ENCODE measurements at places on chromosomes 13 and 19. TPM values are rescaled to one million over a fixed set of nuclear protein-coding genes. Genes with fewer than 3 reads are reported as not detected.

The MYBPC2 gene
- polyA plus RNA-seq, result 0.55 TPM

- H3K36me3 ChIP-seq, result no peaks in the 10 kb centered on the region
- peak; percentile 42 for DNase-seq
- H3K27ac ChIP-seq, result no peak overlapping the region
- no peak overlapping the region for H3K4me3 ChIP-seq
- H3K27me3 ChIP-seq, result no peaks in the 10 kb centered on the region
Observed at GRCh38 chr19:6070720-6071485, 39.4 kb downstream of the RFX2 start.

DNA sequence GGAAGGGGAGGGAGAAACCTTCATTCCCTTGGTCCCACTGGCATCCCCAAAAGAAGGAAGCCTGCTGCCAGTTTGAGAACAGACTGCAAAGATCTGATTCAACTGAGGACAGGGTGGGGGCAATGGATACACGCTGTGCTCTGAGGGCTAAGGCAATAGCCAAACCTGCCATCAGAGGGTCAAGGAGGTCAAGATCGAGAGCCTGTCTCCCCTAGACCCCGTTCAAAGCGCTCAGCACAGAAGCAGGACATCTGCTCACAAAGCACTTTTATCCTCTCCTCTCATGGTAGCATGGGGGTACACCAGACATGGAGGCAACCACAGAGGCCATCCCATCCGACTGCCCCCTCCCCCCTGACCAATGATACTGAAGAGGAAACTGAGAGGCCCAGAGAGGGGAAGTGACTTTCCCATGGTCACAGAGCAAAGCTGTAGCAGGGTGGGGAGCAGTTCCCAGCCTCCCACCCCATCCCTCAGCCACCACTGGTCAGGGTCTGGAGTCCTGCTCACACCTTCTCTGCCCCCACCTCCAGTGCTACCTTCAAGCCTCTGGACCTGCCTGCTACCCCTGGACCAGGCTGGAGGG, 11.1 kb downstream of the POU2F2 start:
- H3K4me1 ChIP-seq, result no peaks in the 10 kb centered on the region
- no peak overlapping the region for H3K4me3 ChIP-seq
- H3K36me3 ChIP-seq, result no peaks in the 10 kb centered on the region
- DNase-seq, result no peak
- H3K27ac ChIP-seq, result no peak overlapping the region

DNA sequence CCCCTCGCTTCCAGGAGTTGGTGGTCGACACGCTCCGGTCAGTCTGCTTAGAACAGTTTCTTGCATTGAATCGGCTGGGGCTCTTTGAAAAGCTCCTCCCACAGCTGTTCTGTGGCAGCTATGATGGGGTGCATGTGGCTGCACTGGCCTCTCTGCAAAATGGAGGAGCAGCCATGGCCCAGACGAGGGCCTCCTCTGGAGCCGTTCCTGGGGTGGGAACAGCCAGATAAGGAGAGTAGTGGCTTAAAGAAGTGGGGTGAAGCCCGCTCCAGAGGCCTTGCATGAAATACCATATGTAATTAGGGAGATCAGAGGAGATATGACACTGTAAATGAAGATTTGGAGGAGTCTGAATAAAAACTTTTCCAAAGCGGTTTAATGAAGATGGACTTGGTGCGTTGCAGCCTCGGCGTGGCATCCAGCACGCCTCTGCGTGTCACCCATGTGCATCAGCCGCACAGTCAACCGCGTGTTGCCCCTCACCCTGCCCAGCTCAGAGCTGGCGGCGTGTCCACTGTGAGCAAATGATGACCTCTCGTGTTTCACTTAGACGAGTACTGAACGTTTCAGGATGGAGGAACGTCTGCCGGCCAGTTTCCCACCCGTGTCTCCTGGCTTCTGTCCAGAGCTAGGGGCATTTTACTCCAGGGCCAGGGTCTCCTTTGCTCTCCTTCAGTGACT, 199.2 kb downstream of the TEX29 start:
- no peaks in the 10 kb centered on the region for H3K27me3 ChIP-seq
- H3K27ac ChIP-seq, result no peak overlapping the region
- H3K4me3 ChIP-seq, result no peak overlapping the region
- no peak for DNase-seq
- no peaks in the 10 kb centered on the region for H3K4me1 ChIP-seq

DNA sequence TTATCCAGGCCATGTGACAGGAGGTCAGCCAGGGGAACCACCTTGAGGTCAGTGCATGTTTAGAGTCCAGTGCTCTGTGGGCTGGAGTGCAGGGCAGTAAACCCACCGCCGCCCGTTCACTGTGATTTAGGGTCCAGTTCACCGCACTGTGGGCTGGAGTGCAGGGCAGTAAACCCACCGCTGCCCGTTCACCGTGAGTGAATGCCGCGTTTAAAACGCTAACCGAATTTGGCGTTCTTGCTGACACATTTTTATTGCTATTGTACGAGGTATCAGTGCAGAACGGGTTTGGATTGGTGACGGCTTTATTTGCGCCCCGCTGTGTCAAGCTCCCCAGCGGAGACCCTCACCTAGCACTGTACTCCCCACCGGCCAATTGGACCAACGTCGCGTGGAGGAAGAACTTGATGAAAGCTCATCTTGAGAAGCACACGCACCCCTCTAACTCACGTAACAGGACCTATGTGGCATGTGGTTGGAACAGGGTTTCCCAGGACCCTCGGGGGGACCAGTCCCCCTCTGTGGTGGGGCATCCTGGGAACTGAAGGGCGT, 27.9 kb downstream of the C13orf46 start:
- no peak for DNase-seq
- no peak overlapping the region for H3K27ac ChIP-seq
- H3K27me3 ChIP-seq, result no peaks in the 10 kb centered on the region
- no peak overlapping the region for H3K4me3 ChIP-seq

GRCh38 chr13:87129602-87130300, 541.4 kb upstream of the SLITRK5 start:
- DNase-seq, result no peak
- H3K36me3 ChIP-seq, result no peaks in the 10 kb centered on the region
- no peak overlapping the region for H3K27ac ChIP-seq
- no peak overlapping the region for H3K4me3 ChIP-seq
- no peaks in the 10 kb centered on the region for H3K4me1 ChIP-seq

DNA sequence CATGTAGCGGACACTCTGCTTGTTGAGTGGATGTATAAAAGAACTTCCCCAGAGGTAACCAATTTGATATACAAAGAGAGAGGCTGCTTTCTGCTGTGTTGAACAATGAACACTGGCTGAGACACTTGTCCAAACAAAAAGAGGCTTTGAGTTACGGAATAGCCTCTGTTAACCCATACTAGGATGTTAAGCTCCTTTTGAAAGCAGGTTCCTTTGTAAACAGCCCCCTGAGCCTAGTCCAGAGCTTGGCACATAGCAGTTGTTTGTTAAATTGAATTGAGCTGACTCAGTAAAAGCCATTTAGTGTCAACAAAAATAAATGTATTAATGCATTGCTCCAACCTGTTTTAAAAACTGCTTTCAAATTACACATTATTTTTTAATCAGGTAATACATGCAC, 200.1 kb downstream of the MZT1 start:
- H3K27ac ChIP-seq, result no peak overlapping the region
- no peak overlapping the region for H3K4me3 ChIP-seq
- no peak for DNase-seq
- H3K27me3 ChIP-seq, result no peaks in the 10 kb centered on the region

DNA sequence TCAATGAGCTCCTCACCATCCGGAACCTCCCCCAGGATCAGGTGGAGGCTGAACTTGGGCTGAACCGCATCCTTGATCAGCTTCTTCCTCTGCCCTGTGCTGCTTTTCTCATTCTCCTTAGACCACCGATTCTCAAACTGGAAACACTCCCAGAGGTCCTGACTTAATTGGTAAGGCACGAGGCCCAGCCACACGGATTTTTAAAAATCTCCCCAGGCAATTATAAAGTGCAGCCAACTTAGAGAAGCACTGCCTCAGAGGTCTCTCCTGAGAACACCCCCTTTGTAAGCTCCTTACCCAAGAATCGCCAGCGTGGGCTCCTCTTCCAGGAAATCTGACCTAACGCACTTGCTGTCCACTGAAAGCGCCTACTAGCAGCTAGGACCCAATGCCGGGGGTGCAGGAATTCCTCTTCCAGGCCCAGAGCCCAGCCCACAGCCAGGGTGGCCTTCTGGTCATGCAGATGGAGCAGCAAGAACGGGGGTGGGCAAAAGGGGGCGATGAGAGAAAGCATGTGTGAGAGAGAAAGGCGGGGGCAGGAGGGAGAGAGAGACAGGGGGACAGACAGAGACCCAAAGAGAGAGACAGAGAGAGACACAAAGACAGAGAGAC, 66.9 kb upstream of the CACNA1A start:
- DNase-seq, result no peak
- H3K4me1 ChIP-seq, result no peaks in the 10 kb centered on the region
- H3K27ac ChIP-seq, result no peak overlapping the region
- H3K27me3 ChIP-seq, result no peaks in the 10 kb centered on the region
- H3K36me3 ChIP-seq, result no peaks in the 10 kb centered on the region
- no peak overlapping the region for H3K4me3 ChIP-seq

- no peaks in the 10 kb centered on the region for H3K27me3 ChIP-seq
- no peak overlapping the region for H3K27ac ChIP-seq
Observed at GRCh38 chr13:51524829-51525566, 59.3 kb upstream of the WDFY2 start.

DNA sequence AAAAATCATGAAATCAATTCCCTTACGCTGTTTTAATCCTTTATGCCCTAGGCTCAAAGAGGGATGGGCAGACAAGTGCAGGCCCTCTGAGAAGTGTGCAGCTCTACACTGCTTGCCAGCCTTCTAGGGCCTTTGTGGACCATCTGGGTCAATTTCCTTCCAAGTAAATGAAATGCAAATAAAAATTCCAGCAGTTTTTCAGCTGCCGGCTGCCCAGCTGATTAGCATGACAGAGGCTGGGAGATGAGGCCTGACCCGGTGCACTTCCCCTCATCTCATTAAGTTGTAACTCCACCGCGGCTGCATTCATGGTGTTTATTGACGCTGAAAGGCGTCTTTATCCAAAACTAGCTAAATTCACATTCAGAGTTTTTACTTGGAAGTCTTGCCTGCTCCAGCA, 47.5 kb upstream of the GSX1 start:
- H3K27ac ChIP-seq, result no peak overlapping the region
- H3K27me3 ChIP-seq, result no peaks in the 10 kb centered on the region
- no peak overlapping the region for H3K4me3 ChIP-seq
- H3K4me1 ChIP-seq, result no peaks in the 10 kb centered on the region
- no peak for DNase-seq

GRCh38 chr13:32468502-32469142, 40.7 kb upstream of the N4BP2L1 start:
- H3K27me3 ChIP-seq, result no peaks in the 10 kb centered on the region
- no peak overlapping the region for H3K4me3 ChIP-seq
- no peak for DNase-seq
- H3K36me3 ChIP-seq, result no peaks in the 10 kb centered on the region

DNA sequence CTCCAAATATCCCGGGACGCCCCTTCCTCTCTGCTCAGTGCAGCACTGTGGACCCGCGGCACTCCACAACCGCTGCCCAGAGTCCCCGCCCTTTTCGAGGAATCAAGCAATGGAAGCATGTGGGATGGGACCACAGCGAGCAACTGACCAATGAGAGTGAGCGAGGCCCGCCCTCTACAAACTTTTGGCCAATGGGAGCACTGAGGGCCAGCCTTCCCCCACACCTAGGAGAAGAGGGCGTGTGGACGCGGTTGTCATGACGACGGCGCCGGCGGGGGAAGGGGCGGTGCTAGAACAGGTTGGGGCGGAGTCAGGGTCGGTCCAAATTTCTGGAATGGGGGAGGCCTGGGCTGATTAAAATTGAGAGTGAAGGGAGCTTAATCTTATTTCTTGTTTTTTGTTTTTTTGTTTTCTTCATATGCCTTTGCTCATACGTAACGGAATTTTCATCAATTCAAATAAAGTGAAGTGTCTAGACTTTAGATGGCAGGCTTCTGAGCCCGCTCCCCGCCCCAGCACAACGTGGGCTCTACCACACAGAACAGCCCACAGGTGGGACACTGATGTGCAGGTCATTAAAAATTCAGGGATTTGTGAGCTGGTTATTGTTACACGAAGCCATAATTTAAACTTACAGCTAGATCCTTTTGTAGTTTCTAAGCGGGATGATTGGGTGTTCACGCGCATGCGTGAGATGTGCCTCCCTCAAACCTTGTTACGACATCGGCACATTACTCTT, at the start of gene DNAAF3:
DNAAF3 (minus strand) TSS at position 84 of the 739 bp plus-strand sequence. CDS start 200 bp downstream, outside the sequence.
- DNase-seq, result peak; percentile 92
- peak within 1 kb of the TSS; percentile 50 for H3K27ac ChIP-seq
- H3K4me1 ChIP-seq, result peaks cover 1% of the 10 kb centered on the region
- no peak within 1 kb of the TSS for H3K4me3 ChIP-seq
- peaks cover 39% of the 10 kb centered on the region for H3K27me3 ChIP-seq

- H3K4me3 ChIP-seq, result no peak overlapping the region
- no peak overlapping the region for H3K27ac ChIP-seq
- DNase-seq, result no peak
- no peaks in the 10 kb centered on the region for H3K27me3 ChIP-seq
Observed at GRCh38 chr19:40245506-40246128, 19.1 kb upstream of the CCNP start.
